NCI-H2081 (cell line): ENCODE measurements at places on chromosomes 2 and 18.
A peak's percentile ranks its signal among the peaks of the same experiment; 100 is the strongest.

DNA sequence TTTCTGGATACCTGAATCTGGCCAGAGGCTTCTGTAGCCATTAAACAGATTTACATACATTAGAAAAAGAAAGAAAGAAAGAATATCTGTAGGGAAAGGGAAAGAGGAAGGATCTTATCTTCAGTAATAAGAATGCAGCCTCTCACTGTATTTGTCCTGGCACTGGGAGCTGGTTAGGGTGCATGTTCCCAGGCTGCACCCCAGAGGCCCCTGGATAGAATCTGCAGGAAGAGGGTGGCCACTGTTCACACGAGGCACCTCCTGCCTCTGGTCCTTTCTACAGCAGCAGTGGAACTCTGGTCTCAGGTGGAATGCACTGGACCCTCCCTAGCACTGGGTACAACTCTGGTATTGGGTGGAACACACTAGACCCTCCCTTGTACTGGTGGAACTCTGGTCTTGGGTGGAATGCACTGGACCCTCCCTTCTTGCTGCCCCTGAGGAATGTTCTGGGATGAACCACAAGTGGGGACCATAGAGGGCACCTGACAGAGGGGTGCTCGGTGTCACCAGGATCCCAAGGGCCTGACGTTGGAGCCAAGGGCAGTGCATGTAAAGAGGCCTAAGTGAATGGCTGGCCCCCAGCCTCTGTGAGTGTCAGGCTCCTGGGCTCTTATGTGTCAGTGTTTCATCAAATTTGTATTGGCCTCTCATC lies 27.4 kb upstream of the PXDN start:
- no peak for DNase-seq

DNA sequence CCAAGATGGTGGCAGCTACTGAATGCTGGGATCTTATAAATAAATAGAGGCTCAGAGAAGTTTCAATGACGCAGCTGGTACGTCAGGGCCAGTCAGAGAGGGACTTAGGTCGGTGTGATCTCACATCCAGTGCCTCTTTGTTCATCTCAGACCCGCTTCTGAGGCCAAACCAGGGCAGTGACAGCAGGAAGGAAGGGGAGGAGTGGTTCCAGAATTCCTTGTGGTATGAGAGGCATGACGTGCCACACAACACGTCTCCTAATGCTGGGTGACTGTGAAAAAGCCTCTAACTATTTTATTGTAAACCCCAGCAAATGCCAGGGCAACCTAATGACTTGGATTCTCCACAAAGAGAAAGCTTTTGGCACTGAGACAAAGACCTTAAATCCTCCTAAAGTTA lies 423.3 kb downstream of the LPIN1 start:
- DNase-seq = no peak

DNA sequence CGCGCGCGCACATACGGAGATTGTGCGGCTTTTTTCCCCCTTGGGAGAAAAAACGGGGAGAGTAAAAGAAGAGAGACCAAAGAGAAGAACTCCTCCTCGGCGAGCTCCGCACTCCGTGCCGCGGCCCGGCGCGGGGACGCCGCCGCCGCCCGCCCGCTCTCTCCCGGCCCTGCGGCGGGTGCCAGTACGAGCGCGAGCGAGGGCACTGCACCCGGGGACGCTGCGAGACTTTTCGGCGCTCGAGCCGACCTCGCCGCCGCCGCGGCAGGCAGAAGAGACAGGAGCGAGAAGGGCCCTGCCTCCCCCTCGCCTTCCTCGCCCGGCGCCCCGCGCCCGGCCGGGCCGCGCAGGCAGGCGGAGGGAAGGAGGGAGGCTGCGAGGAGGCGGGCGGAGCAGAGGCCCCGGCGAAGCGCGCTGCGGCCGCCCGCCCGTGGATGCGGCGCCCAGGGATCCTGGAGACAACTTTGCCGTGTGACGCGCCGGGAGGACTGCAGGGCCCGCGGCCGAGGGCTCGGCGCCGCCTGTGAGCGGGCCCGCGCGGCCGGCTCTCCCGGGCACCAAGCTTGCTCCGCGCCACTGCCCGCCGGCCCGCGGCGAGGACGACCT lies 857 bp upstream of the INHBB start:
- peak; percentile 66 for DNase-seq

GRCh38 chr2:128380961-128381938 lies 62.6 kb upstream of the HS6ST1 start:
- DNase-seq = peak; percentile 96

- DNase-seq = no peak
Observed at GRCh38 chr2:25328152-25329085, 13.3 kb downstream of the DNMT3A start.

- no peak for DNase-seq
Observed at GRCh38 chr2:164504253-164504652, 117.0 kb downstream of the GRB14 start.

DNA sequence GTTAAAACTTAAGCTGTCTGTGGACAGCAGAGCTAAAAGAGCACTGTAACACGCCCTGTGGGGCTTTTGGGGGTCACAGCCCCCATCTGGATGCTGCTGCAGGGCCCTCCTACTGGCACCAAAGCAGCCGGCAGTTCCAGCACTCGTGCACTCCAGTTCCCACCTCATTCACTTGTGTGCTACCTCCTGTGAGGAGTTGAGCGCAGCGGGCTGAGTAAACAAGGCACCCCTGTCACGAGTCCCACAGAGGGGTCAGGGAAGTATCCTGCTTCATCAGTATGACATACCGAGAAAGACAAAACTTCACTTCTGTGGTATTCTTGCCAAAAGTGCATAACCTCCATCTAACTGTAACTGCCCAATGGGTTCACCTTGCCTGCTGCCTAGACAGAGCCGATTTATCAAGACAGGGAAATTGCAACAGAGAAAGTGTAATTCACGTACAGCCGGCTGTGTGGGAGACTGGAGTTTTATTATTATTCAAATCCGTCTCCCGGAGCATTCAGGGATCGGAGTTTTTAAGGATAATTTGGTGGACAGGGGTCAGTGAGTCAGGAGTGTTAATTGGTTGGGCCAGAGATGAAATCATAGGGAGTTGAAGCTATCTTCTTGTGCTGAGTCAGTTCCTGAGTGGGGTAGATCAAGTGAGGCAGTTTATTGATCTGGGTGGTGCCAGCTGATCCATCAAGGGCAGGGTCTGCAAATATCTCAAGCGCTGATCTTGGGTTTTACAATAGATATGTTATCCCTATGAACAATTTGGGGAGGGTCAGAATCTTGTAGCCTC lies 41.6 kb downstream of the TMEM17 start:
- no peak for DNase-seq

GRCh38 chr18:23528580-23529472 lies 25.5 kb downstream of the RMC1 start:
- no peak for DNase-seq

DNA sequence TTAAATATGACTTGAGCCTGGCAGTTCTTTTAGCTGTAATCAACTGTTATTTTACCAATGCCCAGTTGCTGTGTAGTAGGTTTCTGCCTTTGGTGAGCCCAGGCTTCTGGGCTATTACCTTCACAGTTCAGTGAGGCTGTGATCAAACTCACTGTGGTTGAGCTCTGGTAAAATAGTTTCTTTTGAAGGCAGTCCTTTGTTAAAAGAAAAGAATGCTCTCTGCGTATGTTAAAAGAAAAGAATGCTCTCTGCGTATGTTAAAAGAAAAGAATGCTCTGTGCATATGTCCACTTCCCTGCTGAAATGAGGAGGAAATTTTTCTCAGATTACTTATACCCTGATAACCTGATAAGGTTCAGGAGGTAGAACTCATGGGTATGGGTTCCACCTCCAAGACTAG lies 244.3 kb downstream of the RNF144A start:
- no peak for DNase-seq

DNA sequence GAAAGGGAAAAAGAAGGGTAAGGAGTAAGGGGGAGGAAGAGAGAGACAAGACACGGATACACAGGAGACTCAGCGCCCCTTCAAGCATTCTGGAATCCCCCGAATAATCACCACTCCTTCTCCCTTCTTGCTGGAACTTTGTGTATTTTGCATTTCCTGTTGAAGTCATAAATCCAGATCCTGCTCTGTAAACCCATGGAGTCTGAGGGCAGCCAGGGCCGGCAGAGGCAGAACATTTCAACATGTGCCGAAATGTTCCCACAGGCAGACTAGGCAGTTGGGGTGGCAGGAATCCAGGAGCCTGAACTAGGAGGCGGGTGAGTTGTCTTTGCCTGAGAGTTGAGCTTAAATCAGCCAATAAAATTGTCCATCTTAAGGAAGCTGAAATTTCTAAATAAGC lies 193.1 kb downstream of the SH3RF3 start:
- DNase-seq = no peak

DNA sequence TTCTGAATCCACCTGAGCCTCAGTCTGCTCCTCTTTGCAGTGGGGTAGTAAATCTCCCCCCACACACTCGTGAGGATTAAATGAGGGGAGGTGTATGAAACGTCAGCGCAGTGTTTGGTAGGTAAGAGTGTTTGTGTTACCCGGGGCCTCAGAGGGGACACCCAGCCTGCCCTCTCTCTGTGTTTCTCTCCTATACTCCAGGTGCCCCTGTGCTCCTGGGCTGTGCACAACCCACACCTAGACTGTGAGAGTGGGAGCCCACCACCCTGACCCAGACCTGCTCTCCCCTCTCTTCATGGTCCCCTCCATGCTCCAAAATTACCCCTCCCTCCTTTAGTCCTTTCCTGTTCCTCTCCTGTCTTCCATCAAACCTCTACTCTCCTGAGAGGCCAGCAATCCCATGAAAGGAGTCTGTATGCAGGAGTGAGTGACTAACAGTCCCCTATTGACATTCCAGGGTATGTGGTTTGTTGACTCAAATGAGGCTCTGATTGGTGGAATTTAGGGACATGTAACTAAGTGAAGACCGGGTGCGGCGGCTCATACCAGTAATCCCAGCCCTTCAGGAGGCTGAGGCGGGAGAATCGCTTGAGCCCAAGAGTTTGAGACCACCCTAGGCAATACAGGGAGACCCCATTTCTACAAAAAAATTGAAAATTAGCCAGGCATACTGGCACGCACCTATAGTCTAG lies 10.4 kb downstream of the CIB4 start:
- no peak for DNase-seq

GRCh38 chr2:191650896-191651773 lies 26.8 kb upstream of the NABP1 start:
- DNase-seq = no peak

- no peak for DNase-seq
Observed at GRCh38 chr18:10322435-10322834, 132.0 kb upstream of the APCDD1 start.

DNA sequence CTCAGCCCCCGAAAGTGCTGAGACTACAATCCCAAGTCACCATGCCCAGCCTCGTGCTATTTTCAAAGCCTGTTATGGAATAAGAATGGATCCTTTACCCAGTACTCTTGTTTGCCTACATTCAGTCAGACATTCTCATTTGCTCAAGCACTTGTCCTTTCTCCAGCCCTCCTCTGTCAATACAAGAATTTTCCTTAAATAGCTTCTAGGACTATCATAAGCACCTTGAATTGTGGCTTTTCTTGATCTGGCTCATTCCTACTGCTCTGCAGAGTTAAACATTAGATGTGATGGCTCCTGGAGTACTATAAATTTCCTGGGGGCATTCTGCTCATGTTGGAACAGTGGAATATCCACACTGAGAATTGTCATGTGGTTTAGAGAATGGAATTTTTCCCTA lies 506.1 kb downstream of the ARHGAP15 start:
- DNase-seq = no peak

GRCh38 chr2:20422402-20423271 lies 24.2 kb upstream of the RHOB start:
- DNase-seq = peak; percentile 27

- DNase-seq = no peak
Observed at GRCh38 chr18:38115201-38115600, 549.6 kb upstream of the CELF4 start.

GRCh38 chr2:144126302-144126701 lies 393.6 kb downstream of the ZEB2 start:
- DNase-seq = no peak

DNA sequence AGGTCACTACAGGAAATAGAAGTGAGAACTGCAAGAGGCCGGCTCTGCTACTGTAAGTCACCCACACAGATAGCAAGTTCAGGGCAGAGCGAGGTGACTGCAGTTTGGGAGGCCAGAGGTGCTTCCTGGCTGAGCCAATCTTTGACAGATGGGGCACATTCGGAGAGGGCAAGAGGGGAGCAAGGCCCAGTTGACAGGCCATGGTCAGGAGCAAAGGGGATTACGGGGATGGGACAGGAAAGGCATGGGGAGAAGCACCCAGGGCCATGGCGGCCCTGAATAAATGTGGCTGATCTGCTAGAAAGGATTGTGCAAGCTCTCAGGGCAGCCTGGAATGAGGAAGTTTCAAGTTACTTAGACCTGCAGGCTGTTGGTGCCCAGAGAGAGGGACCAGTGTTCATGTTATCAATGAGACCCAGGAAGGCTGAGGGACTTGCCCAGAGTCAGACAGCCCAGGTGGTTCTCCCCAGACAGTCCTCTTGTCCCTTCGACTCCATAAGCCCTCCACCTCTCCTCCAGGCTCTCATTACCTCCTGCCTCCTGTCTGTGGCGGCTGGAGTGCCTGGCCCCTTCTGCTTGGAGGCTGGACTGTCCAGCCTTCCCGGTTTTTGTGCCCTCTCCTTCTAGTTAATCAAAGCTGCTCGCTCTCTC lies 123.3 kb downstream of the CTIF start:
- DNase-seq = no peak

- no peak for DNase-seq
Observed at GRCh38 chr18:67496469-67496868, 20.1 kb downstream of the DSEL start.

- no peak for DNase-seq
Observed at GRCh38 chr2:74205596-74205995, 7.2 kb downstream of the MTHFD2 start.

DNA sequence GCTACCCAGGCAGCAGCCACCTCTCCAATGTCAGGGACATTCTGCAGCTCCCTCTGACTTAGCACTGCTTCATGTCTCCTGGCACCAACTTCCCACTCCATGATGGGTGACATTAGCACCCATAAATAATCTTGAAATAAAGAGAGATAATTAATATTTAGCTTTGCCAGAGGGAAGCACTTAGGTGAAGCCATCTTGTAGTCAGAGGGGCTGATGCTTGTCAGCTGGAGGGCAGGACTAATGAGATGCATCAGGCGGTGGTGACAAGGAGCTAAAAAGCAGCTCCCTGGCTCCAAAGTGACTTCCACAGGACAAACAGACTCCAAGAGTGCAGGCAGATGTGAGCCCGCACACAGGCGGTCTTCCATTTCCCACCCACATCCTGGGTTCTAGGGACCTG lies 153.0 kb upstream of the ID2 start:
- DNase-seq = peak; percentile 22

GRCh38 chr2:160837416-160837815 lies 322.8 kb upstream of the TANK start:
- DNase-seq = no peak

GRCh38 chr2:25816249-25816648 lies 62.0 kb downstream of the ASXL2 start:
- no peak for DNase-seq
